ENCODE measurements at places on chromosomes 4 and X.
A peak's percentile ranks its signal among the peaks of the same experiment; 100 is the strongest.

- no peak for DNase-seq
Observed at GRCh38 chr4:86220121-86220520, 139.7 kb downstream of the MAPK10 start.

DNA sequence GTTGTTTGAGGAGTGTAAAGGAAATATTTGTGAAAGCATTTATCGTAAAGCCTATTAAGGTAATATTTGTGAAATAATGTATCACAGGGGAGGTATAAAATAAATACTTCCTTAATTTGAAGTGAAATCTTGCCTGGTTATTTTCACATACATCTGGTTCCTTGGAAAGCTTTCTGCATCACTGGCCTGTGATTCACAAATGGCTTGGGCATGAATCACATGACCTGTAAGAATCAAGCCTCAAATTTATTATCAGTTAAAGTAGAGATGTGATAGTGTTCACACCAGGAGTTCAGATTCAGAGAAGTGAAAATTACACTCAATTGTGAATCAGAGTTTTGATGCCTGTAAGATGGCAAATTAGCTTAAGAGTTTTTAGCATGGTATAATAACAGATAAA lies 1911.4 kb downstream of the STIM2 start:
- DNase-seq, result no peak

- DNase-seq, result peak; percentile 38
Observed at GRCh38 chr4:10354746-10355145, 102.5 kb downstream of the ZNF518B start.

DNA sequence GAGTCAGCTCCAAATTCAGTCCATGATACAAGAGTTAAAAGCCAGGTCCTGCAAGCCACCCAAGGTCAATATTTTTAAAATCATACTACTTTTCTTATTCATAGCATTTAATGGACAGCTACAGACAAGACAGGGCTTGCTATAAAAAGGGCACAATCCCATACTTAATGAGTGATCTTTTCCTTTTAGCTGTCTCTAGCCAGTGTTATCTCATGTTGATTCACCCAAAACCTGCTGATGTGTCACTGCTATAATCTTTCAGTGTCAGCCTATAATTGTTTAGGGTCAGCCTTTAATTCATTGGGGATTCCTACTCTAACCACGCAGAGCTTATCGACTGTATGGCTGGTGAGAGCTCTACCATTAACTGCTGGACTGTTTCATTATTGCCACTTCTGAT lies 51.2 kb upstream of the HCCS start:
- DNase-seq, result no peak

DNA sequence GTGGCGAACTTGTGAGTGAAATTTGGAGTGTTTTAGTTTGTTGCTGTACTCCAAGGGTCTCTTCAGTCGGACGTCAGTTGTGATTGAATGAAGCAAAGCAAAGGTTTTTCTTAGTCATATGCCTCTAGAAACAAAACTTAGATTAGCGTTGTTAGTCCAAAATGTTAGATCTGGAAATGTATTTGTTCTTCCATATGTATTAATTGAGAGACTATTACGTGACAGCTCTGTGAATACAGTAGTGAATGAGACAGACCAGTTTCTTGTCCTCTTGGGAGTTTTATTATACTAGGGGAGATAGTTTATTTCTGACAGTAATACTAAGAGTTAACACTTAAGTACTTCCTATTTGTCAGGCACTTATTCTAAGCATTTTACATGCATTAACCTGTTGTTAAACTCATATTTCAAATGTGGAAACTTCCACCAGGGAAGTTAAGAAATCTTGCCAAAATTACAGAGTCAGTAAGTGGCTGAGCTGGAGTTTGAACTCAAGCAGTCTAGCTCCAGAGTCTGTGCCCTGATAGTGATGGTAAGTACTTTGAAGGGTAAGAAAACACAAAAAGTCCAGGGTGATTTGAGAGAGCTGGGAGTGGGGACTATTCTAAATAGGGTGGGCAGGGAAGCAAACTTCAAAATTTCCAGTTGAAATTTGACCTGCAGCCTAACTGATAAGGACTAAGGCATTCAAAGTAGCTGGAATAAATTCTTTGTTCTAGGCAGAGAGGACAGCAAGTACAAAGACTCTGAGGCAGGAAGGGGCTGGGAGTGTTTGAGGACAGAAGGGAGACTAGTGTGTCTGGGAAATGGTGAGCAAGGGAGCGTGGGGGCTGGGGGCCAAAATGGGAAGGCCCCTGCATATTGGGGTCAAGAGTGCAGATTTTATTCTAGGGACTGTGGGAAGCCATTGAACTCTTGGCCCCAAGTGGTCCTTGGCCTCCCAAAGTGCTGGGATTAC lies 17.0 kb downstream of the ADD1 start:
- no peak for DNase-seq

GRCh38 chrX:153927672-153927921 lies 1.5 kb upstream of the ARHGAP4 start:
- no peak for DNase-seq

DNA sequence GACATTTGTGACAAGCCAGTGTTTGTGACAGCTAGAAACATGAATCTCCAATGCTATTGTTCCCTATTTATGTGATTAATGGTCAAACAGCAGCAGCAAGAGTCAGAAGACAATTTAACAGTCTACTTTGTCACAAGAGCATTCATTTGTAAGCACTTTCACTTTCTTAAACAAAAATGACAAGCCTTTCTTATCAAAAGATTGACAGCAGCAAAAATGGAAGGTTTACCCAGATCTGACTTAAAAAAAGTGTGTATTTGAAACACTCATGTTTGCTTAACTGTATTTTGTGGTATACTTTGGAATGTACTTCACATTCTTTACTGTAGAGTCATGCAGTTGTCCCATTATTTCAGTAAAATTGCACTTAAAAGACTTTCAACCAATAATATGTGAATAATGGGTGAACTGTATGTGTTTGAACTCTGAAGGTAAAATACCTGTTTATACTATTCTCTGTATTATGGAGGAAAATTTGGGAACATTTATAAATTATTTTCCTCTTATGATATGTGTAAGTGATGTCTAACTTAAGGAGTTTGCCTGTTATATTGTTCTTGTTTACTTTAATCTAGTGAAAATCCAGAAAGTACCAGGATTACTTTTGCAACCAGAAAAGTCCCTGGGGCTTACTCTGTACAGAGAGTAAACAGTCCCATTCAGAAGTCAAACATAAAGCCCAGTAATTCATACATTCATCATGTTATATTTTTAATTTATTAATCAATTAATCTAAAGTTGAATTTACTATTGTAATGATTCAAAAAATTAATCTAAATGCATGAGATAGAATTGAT lies 314.9 kb upstream of the TRAM1L1 start:
- no peak for DNase-seq

- DNase-seq, result no peak
Observed at GRCh38 chr4:51894059-51894645, 51.2 kb downstream of the DCUN1D4 start.

- DNase-seq, result no peak
Observed at GRCh38 chr4:150817804-150818528, 197.1 kb downstream of the LRBA start.

DNA sequence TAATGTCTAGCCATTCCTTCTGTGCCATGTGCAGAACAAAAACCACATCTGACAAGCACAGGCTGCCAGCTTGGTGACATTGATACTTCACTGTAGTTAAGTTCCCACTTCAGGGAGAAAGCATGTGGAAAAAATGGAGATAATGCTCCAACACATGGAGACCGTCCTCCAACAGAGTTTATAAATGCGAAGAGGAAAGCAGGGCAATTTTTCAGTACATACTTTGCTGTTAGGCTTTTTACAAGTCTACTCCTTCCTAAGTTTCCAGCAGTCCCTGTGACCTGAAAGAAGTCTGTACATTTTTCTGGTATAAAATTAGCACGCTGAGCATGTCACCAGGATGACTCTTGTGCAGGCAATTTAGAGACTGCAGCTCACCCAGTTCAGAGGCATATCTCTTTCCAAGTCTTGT lies 766.9 kb upstream of the IGFBP7 start:
- no peak for DNase-seq

DNA sequence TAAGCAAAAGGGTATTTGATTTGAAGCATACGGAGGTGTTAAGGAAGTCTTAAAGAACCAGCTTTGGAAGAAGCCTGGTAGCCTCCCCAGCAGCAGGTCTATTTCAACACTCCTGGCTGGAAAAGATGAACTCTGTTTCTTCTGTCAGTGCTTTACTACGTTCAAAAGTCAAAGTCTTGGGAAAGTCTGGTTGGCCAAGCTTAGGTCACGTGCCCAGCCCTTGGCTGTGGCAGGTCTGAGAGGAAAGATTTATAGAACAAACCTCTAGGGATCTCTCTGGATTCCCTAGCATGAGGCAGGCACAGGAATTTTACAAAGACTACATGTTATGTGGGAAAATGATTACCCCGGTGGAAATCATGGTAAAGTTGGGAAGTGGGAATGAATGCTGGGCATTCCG lies 8.6 kb upstream of the ARHGAP10 start:
- DNase-seq, result no peak
